ENCODE measurements at places on chromosomes 12 and 14.

- no peak for DNase-seq
These were observed 123.5 kb downstream of the CAPZA3 start for GRCh38 chr12:18861287-18861858.

GRCh38 chr12:20044846-20045245 lies 323.5 kb upstream of the PDE3A start:
- DNase-seq, result no peak

DNA sequence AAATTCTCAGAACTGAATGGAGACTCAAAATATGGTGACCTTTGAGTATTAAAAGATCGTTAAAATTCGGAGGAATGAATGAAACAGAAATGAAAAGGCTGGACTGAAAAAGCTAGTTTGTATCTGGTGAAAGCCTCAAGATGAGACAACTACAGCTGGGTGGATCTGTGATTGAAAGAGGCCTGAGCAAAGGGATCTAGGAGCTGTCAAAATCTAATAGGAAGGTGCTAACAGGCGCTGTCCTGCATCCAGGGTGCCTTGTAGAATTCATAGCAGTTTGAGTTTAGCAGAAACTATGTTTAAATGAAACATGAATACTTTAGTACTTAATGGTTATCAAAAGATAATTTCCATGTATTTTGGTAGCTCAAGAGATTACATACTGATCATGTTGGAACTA lies 2.3 kb downstream of the YY1 start:
- DNase-seq, result no peak

- DNase-seq, result no peak
These were observed 183.7 kb upstream of the NTF3 start for GRCh38 chr12:5248230-5248629.

DNA sequence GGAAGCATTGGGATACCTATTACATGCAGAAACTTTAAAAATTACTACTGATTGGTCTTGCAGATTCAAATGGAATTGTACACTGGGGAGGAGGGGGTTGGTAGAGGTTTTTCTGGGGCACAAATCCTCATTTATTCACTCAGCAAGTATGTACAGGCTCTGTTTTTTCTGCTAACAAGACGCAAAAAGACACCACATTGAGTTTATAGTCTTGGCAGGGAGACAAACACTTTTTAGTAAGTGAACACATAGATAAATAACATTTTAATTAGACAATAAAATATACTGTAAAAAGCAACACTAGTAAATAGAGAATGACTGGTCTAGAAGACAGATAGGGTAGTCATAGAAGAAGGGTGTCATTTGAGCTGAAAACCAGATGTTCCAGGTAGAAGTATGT lies 23.8 kb downstream of the GLIPR1L2 start:
- DNase-seq, result no peak

- no peak for DNase-seq
These were observed 72.3 kb downstream of the TESC start for GRCh38 chr12:117026921-117027250.

DNA sequence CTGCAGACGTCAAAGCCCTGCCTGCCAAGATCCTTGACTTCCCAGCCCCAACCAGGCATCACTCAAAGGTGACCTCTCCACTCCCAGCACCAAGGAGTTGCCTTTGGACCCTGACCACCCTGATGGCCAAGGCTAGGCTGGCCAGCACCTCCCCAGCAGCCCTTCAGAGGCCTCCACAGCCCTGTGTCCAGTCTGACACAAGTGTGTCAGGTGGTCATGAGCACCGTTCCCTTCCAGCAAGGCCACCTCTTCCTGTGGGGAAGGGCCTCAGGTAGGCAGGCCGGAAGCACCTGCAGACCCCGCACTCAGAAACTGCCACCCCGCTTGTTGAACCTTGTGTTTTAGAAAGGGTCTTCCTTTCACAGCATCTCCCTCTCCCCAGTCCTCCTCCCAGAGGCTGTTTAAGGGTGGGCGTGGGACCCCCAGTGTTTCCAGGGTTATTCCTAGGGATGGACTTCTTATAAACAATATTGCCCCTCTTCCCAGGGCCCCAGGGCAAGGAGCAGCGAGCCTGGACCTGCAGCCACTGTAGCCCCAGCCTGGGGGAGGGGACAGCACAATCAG lies 13.2 kb upstream of the INF2 start:
- no peak for DNase-seq

DNA sequence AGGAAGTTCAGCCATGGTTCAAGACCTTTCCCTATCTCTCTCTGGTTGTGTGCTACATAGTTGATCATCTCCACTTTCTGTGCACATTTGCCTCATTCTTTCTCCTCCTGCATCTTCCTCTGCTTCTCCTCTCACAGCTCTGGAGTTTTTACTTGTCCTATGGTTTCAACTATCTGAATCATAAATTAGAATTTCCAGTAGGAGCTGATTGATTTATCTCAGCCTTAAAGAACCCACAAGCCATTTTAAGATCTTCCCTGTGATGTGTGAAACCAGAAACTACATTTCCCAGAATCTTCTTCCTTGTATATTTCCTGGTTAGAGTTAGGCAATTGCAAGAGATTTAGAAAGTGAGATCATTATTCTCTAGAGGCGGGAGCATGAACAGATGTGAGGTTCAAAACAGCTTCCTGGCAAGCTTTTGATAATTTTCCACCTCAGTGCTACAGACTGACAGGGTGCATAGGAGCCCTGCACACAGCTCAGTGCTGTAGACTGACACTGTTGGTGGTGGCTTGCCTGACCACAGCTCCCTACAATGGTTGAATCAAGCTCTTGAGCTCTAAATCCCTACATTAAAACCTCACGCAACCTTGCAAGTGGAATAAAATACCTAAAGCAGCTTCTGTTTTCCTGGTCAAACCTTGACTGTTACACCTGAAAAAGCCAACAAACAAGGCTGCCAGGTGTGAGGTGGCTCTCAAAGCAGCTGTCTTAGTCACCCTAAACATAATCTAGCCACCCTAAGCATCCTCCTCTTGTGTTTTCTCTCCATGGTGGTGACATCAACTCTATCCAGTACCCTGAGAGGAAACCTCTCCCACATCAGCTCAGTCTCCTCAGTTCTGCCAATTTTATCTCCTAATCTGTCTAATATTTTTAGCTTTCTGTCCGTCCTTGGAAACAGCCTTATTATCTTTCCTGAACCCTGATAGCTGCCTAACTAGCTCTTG lies 21.5 kb upstream of the IFNG start:
- DNase-seq, result no peak

DNA sequence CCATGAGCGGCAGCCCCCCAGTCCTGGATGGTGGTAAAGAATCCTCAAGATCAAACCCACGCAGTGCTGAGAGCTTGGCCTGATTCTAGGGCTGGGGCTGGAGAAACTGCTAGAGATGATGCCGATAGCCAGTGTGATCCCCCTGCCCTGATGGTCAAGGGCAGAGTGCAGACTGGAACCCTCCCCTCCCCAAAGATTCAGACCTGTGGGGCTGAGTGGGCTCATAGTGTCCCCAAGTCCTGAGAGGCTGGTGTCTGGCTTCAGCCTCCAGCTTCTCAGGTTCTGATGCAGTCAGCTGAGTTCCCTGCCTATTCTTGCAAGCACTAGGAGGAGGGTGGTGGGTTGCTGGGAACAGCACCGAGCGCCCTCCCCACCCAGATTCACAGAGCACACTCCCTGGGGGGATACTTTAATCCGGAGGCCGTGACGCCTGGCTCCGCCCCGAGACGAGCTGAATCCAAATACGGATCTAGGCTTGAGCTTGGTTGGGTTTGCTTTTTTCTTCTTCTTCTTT lies 11.9 kb downstream of the RHOF start:
- DNase-seq, result no peak

- DNase-seq, result no peak
These were observed 66.9 kb upstream of the CLMN start for GRCh38 chr14:95386536-95387095.

DNA sequence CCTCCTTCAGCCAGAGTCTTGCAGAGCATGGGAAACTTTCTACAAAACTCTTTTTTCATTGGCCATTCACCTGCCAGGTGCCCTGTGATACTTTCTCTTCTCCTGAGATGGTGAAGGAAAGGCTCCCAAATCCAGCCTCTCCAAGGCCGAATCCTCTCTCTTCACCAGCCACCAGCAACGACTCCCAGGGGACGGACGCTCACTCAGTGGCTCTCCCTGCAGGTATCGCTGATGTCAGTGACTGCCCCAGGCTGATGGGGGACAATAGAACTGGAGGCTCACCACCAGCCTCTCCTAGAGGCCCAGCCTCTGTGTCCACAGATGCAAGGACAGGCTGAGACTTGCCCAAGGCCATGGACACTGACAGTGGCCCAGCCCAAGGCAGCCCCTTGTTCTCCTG lies 204.1 kb downstream of the BCL11B start:
- no peak for DNase-seq

DNA sequence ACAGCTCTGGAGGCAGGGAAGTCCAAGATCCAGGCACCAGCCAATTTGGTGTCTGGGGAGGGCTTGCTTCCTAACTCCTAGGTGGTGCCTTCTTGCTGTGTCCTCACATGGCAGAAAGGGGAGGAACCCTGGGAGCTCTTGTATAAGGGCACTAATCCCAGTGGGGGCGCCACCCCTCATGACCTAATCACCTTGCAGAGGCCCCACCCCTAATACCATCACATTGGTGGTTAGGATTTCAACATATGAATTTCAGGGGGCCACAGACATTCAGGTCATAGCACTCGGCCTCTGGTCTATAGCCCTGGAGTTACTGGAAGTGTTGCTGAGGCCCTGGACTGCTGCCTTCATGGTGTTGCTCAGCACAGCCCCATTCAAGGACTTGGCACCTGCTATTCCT lies 14.6 kb downstream of the PSMD9 start:
- no peak for DNase-seq

GRCh38 chr12:44227616-44228015 lies 391.7 kb downstream of the TMEM117 start:
- DNase-seq, result no peak

- peak; percentile 60 for DNase-seq
These were observed 70.8 kb downstream of the BTG1 start for GRCh38 chr12:92074889-92075288.

DNA sequence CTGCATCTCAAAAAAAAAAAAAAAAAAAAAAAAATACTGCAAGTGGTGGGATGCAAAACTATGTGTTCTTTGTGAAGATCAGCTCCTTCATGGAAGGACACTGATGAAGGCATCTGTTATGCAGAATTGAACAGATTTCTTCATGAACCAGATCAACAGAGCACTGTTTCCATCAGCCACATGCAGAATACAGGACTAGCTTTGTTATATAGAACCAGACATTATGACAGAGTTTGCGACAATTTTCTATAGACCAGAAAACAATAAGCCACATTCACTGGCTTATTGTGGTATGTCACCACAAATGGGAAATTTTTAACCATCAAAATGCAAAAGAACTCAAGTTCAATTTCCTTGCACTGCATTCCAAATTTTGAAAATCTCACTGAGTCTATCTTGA lies 34.7 kb downstream of the CIT start:
- no peak for DNase-seq

DNA sequence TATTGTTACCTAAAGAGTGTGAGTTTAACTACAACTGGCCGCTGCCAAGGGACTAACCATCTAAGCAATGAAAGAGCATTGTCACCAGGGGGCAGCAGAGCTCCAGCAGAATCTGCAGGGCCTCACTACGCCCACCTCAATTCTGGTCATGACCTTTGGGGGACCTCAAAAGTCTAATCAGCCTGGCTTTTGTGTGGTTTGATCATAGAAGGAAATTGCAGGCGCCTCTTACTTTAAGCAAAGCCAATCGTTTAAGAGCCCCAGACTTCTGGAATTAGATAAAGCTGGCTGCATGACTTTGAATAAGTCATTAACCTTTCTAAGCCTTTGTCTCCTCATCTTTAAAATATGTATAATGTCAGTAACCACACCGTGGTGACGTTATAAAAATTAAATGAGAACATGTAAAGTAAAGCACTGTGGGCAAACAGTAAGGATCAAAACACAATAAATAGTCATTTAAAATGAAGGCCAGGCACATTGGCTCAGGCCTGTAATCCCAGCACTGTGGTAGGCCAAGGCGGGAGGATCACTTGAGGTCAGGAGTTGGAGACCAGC lies 58.6 kb downstream of the TBX3 start:
- no peak for DNase-seq

- DNase-seq, result no peak
These were observed 13.0 kb downstream of the TCP11L2 start for GRCh38 chr12:106315523-106315922.

DNA sequence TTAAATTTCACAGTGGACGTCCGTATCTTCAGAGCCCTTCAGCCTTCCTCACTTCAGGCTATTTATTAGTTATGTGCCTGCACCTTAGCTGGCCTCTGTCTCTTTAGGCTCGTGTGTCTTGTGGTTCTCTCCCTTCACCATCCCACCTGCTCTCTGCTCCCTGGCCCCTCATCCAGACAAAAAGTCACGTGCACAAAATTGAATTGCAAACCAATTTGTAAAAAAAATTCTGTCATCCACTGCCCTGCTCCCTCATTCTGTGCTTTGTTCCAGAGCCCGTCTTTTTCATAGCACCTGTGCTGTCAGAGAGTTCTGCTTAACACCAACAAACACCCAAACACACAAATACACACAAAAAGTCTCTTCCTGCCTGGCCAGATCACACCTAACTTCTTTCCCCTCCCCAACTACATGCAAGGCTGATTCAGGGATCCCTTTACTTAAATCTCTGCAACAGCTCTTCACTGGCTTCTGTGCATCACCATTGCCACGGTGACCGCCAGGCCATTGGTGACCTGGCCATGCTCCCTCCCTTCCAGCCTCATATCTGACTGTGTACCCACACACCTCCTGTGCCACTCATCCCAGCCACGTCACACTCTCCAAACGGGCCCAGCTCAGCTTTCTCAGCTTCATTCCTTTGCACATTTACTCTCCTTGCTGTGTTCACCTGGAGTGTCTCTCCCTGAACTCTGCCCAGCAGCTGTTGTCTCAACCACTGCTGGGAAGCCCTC lies 205.7 kb downstream of the TTC8 start:
- no peak for DNase-seq

GRCh38 chr12:75480469-75480949 lies at the start of gene GLIPR1:
GLIPR1 (plus strand) TSS chr12:75480755; CDS start chr12:75480881, 126 bp downstream.
- DNase-seq, result no peak

DNA sequence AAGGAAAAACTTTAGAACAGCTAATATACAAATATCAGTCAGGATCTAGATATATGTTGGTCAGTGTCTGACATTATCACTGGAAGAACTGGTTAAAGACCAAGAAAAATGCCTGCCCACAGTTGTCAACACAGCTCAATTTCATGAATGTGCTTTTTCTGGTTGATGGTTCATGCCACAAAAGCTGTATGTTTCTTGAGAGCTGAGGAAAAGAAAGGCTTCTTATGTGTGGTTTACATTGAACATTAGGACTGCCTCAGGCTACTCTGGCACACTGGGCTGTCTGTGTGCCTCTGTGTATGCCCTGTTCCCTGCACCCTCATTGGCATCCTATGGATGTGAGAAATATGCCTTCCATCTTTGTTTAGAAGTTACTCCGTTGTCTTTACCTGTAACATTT lies 218.8 kb upstream of the RGS6 start:
- no peak for DNase-seq

Measured in cerebellar nuclear complex (tissue), 1 donor.